ENCODE measurements at places on chromosomes 11 and 22.

GRCh38 chr22:19846620-19847344 lies 7.9 kb downstream of the GNB1L start:
- no peak for DNase-seq

DNA sequence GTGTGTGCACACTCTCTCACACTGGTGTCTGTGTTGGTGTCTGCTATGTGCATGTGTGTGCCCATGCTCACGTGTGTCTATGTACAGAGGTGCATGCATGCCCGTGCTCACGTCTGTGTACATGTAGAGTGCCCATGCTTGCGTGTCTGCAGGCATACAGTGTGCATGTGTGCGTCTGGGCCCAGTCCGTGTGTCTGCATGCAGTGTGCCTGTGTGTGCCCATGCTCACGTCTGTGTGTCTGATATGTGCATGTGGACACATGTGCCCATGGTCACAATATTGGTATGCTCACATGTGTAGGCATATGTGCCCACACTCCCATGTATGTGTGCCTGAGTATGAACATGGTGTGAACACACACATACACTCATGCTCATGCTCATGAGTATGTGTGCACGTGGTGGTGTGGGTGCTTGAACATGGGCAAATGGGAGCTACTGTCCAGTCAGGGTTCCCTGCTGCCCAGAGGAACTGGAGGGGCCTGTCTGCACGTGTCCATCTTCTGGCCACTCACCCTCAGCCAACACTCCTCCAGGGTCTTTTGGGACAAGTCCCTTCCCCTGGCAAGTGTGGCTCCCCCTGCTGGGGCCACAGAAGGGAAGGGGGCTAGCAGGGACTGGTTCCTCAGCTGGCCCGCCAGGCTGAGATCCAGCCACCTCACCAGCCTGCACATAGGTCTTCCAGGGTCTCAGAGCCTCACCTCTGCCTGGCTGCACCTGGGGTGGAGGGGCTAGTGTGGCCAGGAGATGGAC lies 7.3 kb upstream of the TBX1 start:
- DNase-seq, result no peak

- DNase-seq, result no peak
These were observed 454 bp downstream of the TMEM218 start for GRCh38 chr11:125111001-125111342.

DNA sequence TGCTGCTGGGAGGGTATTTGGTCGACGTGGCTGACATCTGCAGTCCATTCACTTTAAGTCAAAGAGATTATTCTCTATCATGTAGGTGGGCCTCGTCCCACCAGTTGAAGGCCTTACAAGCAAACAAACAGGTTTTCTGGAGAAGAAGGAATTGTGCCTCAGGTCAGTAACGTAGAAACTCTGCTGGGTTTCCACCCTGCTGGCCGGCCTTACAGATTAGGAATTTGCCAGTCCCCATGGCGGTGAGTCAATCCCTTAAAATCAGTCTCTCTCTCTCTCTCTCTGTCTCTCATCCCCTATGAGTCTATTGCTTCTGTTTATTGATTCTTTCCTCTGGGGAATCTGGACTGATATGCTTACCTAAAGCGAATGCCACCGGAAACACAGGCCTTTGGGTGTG lies 75.4 kb upstream of the FGF3 start:
- DNase-seq, result no peak

- no peak for DNase-seq
These were observed 1.0 kb downstream of the RASSF10 start for GRCh38 chr11:13009921-13010748.

DNA sequence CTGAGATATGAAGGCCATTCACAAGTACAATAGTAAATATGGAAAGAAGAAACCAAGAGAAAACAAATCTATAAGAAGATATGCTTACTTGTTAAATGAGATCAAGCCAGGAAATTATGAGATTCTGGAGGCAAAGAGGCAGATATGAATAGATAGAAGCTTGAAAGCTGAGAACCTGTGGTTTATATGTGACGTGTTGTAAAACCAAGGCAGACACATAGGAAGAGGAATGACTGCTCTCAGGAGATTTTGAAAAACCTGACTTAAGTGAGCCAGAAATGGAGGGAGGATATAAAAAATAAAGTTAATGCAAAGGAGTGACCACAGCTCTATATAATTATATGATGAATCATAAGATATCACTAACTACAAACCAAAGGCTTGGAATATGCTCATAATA lies 1160.5 kb upstream of the CNTN5 start:
- no peak for DNase-seq

DNA sequence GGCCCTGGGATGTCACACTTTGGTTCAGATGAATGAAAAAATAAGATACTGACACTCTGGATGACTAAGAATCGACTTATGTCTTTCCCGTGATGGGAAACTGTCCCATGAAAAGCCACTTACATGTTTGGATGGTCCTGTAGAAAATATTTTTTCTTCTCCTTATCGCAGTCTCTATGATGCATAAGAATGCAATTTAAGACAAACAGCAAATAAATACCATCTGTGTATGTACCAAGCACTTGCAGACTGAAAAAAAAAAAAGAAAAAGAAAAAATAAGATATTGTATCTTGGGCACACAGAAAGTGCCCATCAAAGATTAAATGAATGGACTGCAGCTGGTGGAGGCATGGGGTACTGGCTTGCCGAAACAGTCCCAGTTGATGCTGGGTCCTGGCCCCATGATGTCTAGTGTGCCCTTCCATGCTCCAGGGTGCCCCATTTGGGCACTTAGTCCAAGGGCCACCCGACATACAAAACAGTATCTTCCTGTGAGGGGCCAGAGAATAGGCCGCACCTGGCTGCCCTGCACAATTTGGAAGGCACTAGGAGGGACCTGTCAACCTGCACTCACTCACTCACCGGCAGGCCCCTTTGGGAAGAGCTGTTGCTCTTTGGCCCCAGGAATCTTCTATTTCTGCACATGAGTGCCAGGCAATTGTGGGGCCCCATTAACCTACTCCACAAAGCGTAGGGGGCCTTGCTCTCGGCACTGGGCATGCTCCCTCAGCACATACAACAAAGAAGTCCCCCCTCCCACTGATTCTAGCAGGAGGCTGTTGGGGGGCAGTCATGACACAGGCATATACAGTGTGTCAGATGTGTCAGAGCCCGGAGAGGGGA lies 2.5 kb upstream of the ZBED4 start:
- no peak for DNase-seq

GRCh38 chr11:29553990-29554389 lies 462.8 kb downstream of the KCNA4 start:
- DNase-seq, result no peak

DNA sequence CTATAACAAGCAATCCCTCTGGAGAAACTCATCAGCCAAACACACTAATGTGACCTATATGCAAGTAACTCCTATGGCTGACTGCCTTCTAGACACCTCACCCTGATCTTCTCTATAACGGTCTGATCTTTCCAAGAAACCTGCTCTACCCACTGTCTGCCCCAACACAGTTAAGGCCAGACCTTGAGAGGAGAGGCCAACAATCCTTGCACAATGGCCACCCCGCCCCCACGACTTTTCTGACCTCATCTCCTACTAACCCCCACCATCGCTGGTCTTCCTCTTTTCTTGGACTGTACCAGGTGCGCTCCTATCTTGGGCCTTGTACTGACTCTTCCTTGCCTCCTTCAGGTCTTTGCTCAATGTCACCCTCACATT lies 12.5 kb downstream of the HIRA start:
- no peak for DNase-seq

- no peak for DNase-seq
These were observed 22.8 kb downstream of the RHBDD3 start for GRCh38 chr22:29244785-29245625.

GRCh38 chr22:21078916-21079315 lies 33.2 kb downstream of the LRRC74B start:
- DNase-seq, result no peak

- DNase-seq, result no peak
These were observed 83.7 kb downstream of the CACNG2 start for GRCh38 chr22:36619797-36620399.

DNA sequence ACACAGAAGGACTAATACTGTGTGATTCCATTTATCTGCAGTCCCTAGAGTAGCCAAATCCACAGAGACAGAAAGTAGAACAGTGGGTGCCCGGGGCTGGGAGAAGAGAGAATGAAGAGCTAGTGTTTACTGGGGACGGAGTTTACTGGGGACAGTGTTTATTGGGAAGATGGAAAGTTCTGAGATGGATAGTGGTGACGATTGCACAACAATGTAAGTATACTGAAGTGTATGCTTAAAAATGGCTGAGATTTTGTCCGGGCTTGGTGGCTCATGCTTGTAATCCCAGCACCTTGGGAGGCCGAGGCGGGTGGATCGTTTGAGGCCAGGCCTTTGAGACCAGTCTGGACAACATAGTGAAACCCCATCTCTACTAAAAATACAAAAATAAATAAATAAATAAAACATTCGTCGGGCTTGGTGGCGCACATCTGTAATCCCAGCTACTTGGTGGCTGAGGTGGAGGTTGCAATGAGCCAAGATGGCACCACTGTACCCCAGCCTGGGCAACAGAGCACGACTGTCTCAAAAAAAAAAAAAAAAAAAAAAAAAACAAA lies 132.4 kb downstream of the CTTN start:
- DNase-seq, result no peak

- no peak for DNase-seq
These were observed 231.7 kb upstream of the NARS2 start for GRCh38 chr11:78806214-78807004.

- no peak for DNase-seq
These were observed 34.2 kb downstream of the MICAL2 start for GRCh38 chr11:12144330-12145174.

DNA sequence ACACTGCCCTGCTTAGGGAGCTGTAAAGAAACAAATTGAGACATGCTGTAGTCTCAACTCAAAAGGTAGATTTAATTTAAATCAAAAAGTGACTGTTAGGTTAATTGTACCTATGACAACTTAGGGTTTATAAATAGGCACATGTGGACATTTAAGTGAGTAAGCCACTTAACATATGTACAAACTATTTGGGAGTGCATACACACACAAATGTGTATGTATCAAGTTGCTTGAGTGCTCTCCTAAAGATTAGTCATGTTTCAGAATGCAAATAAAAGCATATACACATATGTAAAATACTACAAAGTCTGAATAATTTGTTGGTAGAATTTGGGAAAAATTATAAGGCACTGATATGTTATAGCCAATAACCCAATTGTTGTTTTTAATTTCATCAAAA lies 1435.7 kb downstream of the LRRC4C start:
- no peak for DNase-seq

GRCh38 chr11:75980031-75980430 lies 165.0 kb downstream of the UVRAG start:
- no peak for DNase-seq

GRCh38 chr11:86990515-86990914 lies 35.3 kb upstream of the FZD4 start:
- no peak for DNase-seq

GRCh38 chr11:116990061-116990473 lies 108.2 kb downstream of the SIK3 start:
- no peak for DNase-seq
